ENCODE measurements at places on chromosomes 4 and X. TPM values are rescaled to one million over a fixed set of nuclear protein-coding genes. Genes with fewer than 3 reads are reported as not detected.

Gene MAOB
- 47.0 TPM for total RNA-seq

Gene CRLF2
- not detected for total RNA-seq

Gene SLC7A11
- 24.3 TPM for total RNA-seq

Gene APLN
- total RNA-seq: 0.16 TPM

Gene SOX3
- total RNA-seq: not detected

Gene VEGFC
- total RNA-seq: 2.9 TPM

Gene BGN
- 14.5 TPM for total RNA-seq

Gene IGBP1
- 61.6 TPM for total RNA-seq

DNA sequence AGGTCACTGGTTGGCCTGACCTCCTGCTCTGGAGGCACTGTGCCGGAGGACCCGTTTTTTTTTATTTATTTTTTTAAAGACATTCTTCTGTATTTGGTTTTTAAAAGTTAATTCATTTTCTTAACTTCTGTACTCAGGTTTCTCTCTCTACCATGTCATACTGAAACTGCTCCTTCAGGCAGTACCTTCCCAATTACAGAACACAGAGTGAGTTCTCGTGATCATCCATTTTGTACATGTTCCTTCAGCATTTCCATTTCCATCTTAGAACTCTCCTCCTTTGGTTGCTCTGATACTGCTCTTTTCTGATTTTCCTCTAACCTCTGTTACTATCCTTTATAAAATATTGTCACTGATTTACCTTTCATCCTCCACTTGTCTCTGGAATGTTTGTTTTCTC, 17.9 kb downstream of the UBE2K start:
- no peak for DNase-seq

GRCh38 chrX:154727871-154728270, 23.0 kb downstream of the GAB3 start:
- DNase-seq: no peak

GRCh38 chr4:147039976-147040575, 94.4 kb upstream of the TTC29 start:
- DNase-seq: no peak

DNA sequence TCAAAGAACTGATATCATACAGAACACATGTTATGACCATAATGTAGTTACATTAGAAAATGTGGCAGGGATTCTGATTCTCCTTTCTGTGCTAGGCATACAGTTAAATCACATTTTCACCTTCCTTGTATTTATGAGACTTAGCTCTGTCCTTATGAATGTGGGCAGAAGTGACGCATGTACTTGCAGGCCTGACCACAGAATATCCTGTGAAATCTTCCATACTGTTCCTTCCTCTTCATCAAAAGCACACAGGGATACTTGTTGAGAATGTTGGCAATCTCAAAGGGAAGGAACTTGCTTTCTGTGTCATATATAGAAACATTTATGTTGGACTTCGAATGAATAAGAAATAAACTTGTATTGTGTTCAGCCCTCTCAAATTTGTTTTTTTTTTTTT, 17.2 kb upstream of the MYOZ2 start:
- DNase-seq: no peak

DNA sequence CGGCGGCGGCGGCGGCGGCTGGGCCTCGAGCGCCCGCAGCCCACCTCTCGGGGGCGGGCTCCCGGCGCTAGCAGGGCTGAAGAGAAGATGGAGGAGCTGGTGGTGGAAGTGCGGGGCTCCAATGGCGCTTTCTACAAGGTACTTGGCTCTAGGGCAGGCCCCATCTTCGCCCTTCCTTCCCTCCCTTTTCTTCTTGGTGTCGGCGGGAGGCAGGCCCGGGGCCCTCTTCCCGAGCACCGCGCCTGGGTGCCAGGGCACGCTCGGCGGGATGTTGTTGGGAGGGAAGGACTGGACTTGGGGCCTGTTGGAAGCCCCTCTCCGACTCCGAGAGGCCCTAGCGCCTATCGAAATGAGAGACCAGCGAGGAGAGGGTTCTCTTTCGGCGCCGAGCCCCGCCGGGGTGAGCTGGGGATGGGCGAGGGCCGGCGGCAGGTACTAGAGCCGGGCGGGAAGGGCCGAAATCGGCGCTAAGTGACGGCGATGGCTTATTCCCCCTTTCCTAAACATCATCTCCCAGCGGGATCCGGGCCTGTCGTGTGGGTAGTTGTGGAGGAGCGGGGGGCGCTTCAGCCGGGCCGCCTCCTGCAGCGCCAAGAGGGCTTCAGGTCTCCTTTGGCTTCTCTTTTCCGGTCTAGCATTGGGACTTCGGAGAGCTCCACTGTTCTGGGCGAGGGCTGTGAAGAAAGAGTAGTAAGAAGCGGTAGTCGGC, 528 bp downstream of the FMR1 start:
- peak; percentile 35 for DNase-seq

DNA sequence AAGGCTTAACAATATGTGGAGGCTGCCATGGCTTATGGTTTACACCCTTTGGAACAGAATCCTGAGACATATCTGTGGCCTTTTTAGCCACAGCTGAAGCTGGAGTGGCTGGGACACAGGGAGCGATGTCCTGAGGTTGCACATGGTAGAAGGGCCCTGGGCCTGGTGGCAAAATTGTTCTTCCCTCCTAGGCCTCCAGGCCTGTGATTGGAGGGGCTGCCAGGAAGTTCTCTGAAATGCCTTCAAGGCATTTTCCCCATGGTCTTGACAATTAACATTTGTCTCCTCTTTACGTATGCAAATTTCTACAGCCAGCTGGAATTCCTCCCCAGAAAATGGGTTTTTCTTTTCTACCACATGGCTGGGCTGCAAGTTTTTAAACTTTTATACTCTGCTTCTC, 39.1 kb upstream of the MAGEA8 start:
- DNase-seq: no peak

GRCh38 chr4:55468724-55469123, 73.0 kb downstream of the TMEM165 start:
- DNase-seq: no peak

GRCh38 chr4:74353858-74354257, 11.1 kb upstream of the EREG start:
- no peak for DNase-seq

GRCh38 chrX:133992882-133993281, 7.5 kb upstream of the GPC3 start:
- no peak for DNase-seq

DNA sequence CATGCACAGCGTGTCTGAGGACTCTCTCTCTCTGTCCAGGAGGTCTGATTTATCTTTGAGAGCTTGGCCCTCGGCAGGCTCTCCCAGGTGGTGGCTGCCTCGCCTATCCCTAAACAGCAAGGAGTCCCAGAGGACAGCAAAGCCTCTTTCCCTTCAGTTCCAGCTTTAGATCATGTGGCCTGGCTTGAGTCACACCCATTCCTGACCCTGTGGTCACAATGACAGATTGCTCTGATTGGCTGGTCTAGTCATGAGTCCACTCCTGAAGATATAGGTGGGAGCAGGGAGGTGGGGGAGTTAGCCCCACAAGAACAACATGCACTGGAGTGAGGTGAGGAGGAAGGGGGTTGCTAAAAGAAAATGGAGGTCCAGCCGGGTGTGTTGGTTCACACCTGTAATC, 12.1 kb upstream of the PORCN start:
- DNase-seq: no peak

- DNase-seq: no peak
These were observed 9.0 kb downstream of the SEC24D start for GRCh38 chr4:118826723-118827444.

- no peak for DNase-seq
These were observed 898.8 kb downstream of the C4orf33 start for GRCh38 chr4:129994715-129995114.

- DNase-seq: no peak
These were observed 42.0 kb downstream of the TEC start for GRCh38 chr4:48227662-48228061.

DNA sequence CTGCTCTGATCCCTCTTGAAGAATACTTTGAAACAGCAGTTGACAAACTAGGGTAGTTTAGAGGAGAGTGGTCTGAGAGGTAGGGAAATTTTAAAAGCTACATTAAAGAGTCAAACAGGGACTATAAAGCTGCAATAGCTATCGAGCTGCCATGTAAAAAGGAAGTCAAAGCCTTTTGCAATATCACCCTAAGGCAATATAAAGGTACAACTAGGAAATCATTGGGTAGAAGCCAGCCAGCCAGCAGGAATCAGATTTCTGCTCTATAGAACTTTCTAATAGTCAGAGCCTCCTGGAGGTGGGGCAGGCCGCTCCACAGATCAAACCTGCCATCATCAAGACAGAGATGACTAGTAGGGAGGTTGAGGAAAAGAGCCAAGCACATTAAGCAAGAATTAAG, 15.2 kb upstream of the PHOX2B start:
- no peak for DNase-seq

- DNase-seq: no peak
These were observed 12.9 kb upstream of the PRMT9 start for GRCh38 chr4:147696866-147697265.

DNA sequence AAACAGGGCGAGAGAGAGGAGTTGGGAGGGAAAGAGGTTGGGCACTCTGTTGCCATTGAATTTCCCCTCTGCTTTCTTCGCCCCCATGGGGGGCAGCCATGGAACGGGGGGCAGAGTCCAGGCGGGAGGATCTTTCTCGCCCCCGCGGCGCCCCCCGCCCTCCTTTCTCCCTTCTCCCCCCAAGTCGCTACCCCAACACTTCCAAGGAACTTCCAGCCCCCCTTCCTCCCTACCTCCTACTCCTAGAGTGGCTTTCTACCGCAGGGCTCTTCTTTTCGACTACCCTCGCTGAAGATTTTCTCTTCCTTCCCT, 594 bp upstream of the STAG2 start:
- DNase-seq: no peak

DNA sequence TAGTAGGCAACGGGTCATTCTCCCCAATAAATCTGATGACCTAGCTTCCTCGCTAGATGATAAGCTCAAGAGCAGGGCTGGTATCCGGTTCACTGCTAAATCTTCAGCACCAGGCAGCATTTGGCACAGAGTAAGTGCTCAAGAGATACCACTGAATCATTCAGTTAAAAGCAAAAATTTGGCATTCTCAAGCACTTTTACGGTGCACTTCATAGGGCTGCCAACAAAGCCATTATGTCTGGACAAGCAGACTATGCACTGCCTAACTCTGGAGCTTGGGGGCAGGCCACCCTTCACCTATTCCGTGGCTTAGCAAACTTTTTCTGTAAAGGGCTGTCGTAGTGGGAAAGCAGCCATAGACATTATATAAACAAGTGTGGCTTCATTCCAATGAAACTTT, 23.8 kb upstream of the CXorf38 start:
- peak; percentile 8 for DNase-seq

Measured in hepatocyte (in vitro differentiated cells).